ENCODE measurements at places on chromosomes 2 and 18.

DNA sequence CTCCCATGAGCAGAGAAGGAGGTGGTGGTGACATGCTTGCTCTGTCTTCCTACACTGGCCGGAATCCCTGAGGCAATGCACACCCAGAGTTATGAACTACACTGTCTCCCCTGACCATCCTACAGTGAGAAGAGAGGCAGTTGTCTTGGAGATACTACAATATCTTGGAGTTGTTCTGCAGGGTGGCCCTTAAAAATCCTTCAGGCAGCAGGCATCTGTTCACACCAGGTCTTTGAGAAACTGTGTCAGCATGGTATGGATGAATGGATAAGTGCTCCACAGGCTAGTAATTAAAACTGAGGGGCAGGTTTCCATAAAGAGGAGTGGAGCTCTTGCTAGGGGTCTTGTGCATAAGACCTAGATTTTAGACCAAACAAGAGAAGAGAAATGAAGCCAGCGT lies 223.7 kb upstream of the COPS8 start:
- no peak for DNase-seq

GRCh38 chr2:223464071-223464470 lies 138.1 kb downstream of the SCG2 start:
- DNase-seq = no peak

DNA sequence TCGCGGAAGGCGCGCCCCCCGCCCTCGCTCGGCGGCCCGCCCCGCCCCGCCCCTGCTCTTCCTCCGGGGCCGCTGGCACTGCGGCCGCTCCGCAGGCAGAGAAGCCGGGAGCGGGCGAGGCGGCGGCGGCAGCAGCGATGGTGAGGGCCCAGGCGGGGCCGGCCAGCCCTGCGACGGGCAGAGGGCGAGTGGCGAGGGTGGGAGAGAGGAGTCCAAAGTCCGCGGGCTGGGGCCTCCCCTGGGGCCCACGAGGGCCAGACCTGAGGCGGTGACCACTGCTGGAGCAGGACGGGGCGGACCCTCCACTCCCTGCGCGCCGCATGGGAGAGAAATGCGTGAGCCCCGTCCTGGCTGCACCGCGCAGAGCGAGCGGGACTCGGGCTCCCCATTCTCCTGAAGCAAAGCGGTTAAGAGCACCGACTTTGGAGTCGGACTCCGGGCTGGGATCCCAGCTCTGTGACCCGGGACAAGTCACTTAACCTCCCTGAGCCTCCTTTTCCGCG lies at the start of gene VAMP5:
TSS of gene VAMP5 (plus strand) at position 78 of the 503 bp plus-strand sequence. CDS start at position 138, 60 bp downstream.
- DNase-seq = no peak

DNA sequence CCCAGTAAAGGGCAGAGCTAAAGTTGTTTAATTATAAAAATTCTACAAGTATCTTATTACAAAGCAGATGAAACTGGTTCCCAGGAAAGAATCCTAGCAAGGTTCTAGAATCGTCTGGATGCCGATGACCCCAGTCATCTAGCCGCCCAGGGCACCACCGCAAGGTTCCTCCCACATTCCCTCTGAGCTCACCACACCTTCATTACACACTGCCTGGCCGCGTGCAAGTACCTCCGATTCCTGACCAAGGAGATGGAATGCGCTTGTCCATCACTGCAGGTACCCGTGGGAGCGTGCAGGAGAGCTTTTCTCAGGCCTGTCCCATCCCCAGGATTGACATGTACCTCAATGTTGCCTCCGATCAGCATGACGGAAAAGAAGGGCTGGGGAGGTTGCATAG lies 158.5 kb downstream of the LAMA1 start:
- DNase-seq = no peak

- peak; percentile 85 for DNase-seq
Measured at GRCh38 chr18:28176948-28177827, at the start of gene CDH2. CDH2 (minus strand) TSS chr18:28177130; CDS start chr18:28177022, 108 bp downstream.
